ENCODE measurements at places on chromosomes 12 and 14.

DNA sequence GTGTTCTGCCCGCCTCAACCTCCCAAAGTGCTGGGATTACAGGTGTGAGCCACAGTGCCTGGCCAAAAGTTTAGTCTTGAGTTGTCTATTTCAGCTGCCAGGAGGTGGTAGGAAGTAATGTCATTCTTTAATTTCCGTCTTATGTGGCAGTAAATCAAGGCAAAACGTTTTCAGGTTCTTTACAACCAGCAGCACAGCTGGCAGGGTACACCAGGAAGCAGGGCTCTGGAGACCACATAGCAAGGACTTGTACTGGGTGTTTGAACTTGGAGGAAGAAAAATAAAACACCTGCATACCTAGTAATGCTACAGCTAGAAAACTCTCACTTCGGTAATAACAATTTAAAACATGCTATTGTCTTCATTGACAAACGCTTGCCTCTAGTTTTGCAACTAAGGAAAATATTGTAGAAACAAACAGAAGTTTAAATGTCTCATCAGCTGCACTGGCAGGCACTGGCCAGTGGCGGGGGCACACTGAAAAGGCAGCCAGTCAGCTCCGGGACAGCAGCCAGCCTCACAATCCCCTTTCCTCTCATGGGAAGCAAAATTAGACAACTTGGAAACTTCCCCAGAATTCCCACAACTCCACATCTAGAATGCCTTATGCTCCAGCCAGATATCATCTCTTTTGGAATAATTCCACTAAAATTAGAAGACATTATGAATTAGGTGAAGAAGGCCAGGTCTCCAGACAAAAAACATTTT lies 72.2 kb downstream of the CLIP1 start:
- no peak for DNase-seq

DNA sequence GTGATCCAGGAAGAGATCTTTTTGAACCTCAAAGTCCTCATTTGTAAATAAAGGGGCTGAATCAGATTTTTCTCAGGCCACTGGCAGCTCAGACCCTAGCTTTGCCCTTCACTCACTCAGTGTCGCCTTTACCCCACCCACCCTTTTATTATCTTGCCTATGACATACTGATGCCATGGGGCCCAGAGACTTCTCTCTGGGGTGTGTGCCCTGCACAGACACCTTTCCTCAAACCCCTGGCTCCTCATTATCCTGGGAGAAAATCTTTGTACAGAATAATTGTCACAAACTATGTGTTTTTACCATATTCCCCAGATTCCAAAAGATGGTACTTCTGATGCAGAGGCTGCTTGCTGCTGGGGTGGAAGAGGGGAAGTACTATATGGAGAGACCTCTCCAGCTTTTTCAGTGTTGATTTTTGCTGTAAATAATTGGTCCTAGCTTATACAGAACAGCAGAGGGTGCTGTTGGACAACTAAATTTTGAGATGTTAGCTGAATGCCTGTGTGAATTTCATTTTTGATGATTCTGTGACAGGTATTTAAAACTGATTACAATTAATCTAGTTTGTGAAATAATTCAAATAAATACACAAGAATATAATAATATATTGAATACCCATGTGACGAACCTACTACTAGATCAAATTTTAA lies 53.9 kb upstream of the DCD start:
- no peak for DNase-seq

DNA sequence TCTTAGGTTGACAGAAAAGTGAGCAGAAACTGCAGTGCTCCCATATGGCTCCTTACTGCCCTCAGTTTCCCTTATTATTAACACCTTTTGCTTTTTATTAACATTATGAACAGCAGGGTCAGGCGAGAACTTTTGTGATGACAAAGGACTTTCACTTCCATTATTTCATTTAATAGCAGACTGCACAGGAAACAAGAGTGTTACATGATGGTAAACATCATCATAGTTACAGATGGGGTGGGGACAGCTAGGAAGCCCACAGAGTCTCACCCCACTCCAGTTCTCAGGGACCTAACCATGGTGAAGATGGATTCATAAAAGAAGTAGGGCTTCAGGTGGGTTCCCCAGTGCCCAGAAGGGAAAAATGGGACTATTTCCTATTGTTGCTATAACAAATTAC lies 110.1 kb upstream of the PELI2 start:
- no peak for DNase-seq

DNA sequence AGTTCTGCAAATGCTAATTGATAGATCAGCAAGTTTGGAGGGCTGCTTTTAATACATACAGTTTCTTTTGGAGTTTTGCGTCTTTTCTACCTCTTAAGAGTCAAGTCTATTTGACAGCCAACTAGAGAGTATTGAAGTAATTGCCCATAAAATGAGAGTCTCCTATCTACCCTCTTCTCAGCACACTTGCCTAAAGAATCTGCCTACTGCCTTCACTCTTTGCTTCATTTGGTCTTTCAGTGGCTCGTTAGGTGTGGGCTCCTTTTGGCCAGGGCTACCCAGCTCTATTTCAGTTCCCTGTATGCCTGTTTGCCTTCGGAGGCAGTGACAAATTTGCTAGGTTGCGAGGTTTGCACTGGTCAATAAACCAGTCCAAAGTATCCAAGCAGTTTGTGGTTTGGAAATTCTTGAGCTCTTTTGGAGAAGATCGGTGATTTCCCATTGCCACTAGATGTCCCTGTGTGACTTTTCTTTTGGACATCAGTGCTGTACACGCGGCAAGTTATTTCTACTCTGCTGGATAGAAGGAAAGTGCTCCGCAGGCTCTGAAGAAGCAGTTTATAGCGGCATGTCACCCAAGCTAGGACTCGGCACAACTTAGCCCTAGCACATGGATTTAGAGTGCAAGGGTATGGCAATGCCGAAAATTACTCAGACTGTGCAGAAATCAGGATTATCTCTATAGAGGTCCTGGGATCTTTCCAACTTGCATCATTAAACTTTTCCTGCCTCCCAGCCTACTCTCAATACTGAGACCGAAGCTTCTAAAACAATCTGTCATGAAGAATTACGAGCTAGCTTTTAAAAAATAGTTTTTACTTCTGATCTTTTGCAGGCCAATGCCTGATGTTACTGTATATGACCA lies 38.6 kb downstream of the MGST1 start:
- DNase-seq = no peak

DNA sequence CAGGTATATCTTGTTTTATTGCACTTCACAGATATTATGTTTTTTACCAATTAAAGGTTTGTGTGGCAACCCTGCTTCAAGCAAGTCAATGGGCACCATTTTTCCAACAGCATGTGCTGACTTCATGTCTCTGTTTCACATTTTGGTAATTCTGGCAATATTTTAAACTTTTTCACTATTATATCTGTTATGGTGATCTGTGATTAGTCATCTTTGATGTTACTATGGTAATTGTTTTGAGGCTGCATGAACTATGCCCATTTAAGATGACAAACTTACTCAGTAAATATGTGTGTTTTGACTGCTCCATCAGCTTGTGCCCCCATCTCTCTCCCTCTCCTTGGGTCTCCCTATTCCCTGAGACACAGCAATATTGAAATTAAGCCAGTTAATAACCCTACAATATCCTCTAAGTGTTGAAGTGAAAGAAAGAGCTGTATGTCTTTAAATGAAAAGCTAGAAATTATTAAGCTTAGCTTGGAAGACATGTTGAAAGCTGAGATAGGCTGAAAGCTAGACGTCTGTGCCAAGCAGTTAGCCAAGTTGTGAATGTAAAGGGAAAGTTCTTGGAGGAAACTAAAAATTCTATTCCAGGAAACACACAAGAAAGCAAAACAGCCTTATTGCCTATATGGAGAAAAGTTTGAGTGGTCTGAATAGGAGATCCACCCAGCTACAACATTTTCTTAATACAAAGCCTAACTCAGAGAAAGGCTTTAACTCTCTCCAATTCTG lies 365.1 kb downstream of the ATP23 start:
- no peak for DNase-seq

GRCh38 chr12:18651525-18651924 lies 86.3 kb downstream of the PLCZ1 start:
- no peak for DNase-seq

DNA sequence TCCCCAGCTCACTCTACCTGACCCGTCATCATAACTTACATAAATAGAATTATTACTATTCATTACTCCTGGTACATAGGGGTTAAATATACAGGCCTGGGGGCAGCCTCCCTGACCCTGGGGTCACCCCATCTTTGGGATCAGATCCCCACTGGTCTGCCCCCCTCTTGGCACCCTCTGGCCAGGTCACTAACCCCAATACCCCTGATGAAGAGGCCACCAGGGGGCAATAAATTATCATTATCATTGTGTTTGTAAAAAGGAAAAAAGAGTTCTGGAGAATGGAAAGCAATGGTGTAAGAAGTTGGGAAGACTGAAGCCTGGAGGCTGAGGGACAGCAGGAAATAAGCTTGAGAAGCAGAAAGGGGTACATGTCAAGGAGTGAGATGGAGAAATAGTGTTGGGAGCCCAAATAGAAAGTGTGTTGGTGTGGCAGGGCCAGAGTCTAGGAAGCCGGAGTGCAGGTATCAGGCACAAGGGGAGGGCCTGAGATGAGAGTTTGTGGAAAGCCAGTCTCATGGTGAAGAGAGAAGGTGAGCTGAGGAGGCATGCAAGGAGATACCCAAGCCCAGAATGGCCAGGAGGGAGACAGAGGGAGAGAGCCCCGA lies 6.1 kb upstream of the AAAS start:
- no peak for DNase-seq

- DNase-seq = no peak
These were observed 680 bp downstream of the NECAP1 start for GRCh38 chr12:8082808-8083100.

- DNase-seq = peak; percentile 41
These were observed 360.4 kb downstream of the MED13L start for GRCh38 chr12:115916910-115917668.

DNA sequence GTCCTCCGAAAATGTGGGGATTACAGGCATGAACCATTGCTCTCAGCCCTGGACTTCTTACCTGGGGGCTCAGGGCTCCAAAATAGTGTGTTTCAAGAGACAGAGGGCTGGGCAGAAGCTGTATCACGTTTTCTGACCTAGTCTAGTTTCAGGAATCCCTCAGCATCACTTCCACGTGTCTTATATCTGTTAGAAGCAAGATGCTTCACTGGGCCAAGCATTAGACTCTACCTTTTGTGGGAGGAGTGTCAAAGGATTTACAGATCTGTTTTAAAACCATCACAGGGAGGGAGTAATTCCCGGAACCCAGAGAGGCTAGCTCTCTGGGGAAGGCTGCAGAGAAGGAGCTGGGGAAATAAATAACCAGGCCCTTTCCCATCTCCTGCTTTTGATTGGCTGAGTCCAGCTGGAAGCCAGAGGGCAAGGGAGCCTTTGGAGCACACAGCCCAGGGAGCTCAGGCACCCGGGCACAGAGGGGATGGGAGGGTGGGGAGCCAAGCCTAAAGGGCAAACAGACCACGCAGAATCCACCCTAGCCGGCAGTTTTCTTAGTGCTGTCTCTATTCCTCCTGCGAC lies 33.3 kb upstream of the ALDH2 start:
- DNase-seq = no peak

- no peak for DNase-seq
These were observed 782 bp upstream of the LGR5 start for GRCh38 chr12:71438670-71439361.

DNA sequence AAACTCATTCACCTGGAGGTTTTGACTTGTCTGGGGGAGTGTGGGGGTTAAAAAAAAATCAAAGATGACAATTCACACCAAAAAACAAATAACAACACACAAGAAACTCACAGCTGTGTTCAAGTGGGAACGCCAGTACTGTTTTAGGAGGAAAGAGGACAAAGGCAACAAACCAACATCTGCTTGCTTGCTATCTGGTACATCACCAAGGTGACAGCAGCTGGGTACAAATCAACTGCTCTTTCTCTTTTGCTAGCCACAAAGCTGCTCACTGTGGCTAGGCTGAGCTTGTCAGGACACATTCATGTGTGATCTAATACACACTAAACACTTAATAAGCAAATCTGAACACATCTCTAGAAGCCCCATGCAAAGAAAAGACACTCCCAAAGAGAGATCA lies 128.0 kb upstream of the RAP1B start:
- peak; percentile 34 for DNase-seq

DNA sequence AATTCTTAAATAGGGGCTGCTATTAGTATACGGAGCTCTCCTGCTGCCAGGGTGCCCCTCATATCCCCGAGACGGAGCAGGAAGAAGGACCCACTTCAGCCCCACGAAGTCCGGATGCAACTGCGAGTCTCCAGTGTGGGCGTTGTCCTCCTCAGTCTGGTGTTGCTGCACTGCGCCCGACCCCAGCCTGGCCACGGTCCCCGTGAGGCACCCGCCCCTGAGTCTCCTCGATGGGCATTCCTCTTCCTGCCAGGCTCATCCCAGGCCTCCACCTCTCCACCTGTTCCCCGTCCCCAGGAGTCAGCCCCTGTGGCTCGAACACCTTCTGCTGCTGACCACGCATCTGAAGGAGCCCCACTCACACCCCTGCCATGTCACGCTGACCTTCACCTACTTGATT lies 68.1 kb upstream of the SFSWAP start:
- no peak for DNase-seq

DNA sequence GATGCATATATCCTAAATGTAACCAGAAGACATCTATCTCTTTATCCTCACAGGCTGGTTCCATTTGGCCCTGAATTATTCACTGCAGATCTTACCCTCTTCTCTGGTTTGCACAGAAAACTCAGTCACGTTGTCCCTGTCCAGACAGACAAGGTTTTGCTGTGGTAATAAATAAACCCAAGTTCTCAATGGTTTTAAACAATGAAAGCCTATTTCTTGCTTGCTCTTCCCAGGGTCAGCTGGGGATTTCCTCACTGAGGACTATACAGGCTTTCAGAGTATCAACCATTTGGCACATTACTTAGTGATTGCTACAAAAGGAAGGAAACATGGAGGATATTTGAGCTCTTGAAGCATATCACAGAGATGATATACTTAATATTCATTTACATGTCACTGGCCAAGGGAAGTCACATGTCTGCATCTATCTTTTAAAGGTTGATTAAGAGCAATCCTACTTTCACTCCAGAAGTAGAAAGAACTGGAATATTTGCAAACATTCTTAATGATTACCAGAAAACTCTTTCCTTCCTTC lies 24.4 kb upstream of the E2F7 start:
- DNase-seq = no peak

DNA sequence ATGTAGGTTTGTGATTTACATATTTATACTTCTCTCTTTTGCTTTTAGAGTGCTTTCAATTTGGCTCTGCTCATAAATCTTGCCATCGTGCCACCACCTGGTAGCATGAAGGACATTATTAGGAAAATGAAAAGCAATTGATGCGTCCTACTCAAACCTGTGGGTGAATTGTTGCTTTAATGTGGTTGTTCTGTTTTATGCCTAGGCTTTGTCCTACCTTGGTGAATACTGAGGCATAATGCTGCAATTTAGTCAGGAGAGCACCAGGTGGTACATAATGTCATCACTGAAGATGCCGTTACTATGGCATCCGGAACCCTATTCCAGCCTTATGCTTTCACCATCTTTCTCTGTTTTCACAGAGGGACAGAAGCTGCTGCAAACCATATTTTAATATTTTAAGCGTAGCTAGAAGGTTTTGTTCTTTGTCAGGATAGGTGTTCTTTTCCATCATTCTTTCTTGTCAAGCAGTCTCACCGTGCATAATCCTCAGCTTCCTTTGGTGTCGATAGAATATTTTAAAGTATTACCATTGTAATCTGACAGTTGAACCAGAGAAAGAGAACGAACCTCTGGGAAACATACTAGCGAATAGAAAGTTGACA lies 68.5 kb upstream of the PKP2 start:
- no peak for DNase-seq

GRCh38 chr12:120110550-120111501 lies 5.7 kb downstream of the RAB35 start:
- peak; percentile 65 for DNase-seq

Data from CD4-positive, alpha-beta T cell treated with Interferon gamma for 1 hour (primary cell).